ENCODE measurements at places on chromosomes 16 and 17.

- DNase-seq: no peak
These were observed 132.9 kb upstream of the CRHR1 start for GRCh38 chr17:45651145-45651709.

DNA sequence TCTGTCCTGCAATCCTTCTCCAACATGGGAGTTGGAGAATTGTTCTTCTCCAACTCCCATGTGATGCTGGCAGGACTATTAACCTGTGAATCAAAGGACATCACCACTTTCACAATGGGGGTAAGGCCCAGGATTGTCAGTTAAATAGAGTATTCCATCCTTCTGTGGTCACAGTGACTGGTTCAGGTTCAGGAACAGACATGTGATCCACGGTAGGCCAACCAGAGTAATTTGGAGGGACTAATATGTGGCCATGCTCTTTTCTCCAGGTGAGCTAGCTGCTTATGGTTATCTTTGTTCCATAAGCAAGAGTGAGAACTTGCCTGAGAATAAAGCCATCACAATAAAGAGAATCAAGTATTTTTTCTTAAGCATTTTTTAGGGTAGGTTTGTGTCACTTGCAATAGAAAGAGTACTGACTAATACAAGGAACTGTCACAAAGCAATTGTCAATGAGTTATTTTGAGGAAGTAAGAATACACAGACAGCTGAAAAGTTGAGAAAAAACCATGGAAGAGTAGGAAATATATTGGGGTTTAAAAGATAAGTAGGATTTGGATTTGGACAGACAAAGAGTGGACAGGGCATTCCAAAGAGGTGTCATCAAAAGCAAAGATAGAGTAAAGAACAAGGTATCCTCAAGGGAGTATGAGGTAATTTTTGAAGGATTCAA, 63.4 kb downstream of the BRIP1 start:
- DNase-seq: no peak

DNA sequence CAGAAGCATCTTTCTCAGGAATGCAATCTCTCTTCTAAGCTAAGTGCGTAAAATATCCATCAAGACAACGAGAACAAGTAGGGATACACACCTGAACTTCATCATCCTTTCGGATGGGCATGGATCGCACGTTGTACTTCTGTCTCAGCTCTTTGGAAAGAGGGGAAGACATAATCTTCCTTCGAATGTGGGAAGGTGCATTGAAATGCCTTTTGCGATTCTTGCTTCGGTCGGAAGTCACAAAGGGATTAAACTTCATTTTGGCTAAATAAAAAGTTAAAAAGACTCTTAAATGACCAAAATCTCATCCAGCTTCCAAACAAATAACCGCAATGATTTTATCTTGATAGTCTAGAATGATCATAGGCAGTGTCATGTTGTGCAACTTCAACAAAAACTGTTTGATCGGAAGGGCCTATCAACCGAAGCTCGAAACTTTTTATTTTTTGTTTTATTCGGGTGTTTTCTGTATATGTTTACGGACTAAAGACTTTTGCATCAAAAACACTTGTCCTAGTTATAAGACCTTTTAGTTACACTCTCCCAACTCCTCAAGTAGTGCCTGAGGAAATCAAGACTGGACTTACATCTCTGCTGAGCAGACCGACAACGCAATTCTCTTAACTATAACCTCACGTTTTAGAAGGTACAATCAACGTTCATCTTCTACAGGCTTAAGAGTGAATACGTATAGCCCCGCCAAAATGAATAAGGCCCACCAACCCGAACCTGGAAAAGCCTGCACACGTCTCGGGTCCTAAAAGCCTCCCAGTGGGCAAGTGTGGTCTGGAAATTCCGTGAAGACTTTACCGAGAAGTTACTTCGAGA, 727 bp downstream of the RPL26 start:
- DNase-seq: no peak

- no peak for DNase-seq
These were observed 36.8 kb downstream of the CBFA2T3 start for GRCh38 chr16:88939972-88940861.

DNA sequence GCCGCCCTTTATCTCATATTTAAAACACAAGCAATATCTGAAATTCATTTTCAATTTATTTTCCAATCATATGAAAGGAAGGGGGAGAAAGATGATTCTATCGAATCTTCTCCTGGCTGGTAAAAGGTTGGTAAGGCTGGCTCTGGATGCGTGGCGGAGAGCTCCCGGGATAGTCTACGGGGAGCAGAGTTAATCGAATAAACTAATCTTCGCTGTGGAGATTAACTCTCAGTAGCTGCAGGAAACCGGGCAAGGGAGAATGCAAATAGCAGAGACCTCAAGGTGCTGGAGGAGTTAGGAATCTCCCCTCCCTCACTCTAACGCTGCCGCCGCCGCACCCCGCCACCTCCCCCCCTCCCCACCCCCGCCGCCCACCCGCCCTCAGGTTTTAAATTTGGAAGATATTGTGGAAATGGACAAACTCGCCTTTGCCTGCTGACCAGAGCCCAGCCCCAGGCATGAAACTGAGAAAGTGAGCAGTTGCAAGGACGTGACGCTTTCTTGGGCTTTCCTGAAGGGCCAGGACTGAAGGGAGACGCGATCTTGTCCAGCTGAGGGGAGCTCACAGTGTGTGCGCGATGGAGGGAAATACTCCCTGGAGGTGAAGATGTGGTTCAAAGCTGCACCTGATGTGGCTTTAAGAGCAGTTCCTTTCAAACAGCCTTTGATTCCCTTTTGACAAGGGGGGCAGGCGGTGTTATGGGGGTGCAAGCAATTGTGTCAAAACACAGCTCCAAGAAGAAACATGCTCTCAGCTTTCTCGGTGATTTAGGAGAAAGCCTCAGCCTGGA, 308.2 kb upstream of the IRX3 start:
- no peak for DNase-seq

- DNase-seq: no peak
These were observed 19.0 kb downstream of the SLC7A6 start for GRCh38 chr16:68283346-68283745.

GRCh38 chr17:51734462-51734861, 424.1 kb downstream of the CA10 start:
- no peak for DNase-seq

DNA sequence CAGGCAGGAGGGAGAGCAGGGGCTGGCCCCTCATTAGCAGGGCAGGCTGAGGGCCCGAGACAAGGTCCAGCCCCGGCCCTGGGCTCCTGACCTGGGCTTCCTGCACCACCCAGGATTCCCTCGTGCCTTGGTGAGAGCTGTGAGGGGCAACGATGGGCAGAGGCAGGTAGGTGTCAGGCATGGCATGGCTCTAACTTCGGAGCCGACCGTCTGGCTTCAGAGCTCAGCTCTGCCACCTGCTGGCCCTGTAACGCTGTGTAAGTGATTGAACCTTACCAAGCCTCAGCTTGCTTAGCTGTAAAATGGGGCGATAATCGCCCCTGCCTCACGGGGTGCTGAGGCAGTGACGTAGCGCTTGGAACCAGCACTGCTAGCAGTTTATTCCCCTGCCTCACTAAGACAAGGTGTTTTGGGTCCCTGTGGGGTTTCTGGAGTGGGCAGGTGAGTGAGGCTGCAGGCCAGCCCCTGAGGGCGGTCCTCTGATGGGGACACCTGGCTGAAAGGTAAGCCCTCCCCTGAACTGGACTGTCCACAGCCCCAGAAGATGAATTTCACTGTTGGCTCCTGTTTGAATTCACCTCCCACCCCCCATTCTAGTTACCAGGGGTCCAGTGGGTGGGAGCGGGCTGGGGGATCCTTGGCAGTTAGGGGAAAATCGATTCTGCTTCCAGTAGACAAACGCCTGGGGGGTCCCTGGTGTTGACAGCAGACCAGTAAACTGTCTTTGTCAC, 184.8 kb upstream of the GSE1 start:
- DNase-seq: no peak

DNA sequence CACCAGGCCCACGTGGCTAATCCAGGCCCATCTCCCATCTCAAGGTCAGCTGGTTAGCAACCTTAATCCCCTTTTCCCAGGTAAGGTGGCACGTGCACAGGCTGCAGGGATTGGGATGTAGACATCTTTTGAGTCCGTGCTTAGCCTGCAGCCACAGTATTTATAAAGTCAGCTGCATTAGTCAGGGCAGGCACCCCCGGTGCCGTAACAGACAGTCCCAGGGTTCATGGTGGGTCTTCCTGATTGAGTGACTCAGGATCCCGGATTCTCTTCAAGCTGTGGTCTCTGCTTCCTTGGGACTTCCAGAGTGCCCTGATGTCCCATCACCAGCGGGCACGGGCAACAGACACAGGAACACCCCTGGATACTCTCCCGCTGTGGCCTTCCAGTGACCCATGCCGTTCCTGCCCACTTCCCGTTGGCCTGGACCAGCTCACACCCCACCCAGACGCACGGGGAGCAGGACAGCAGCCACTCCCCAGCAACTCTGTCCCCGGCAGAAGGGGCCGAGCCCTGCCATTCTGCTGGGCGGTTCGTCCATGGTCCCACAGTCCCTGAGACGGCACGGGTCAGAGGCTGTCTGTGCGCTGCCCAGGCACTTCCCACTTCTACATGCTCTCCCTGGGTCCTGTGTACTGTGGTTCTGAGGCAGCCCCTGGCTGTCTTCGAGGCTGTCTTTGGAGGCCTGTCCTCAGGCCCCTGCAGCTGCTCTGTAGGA, 248.6 kb upstream of the GSE1 start:
- DNase-seq: no peak

DNA sequence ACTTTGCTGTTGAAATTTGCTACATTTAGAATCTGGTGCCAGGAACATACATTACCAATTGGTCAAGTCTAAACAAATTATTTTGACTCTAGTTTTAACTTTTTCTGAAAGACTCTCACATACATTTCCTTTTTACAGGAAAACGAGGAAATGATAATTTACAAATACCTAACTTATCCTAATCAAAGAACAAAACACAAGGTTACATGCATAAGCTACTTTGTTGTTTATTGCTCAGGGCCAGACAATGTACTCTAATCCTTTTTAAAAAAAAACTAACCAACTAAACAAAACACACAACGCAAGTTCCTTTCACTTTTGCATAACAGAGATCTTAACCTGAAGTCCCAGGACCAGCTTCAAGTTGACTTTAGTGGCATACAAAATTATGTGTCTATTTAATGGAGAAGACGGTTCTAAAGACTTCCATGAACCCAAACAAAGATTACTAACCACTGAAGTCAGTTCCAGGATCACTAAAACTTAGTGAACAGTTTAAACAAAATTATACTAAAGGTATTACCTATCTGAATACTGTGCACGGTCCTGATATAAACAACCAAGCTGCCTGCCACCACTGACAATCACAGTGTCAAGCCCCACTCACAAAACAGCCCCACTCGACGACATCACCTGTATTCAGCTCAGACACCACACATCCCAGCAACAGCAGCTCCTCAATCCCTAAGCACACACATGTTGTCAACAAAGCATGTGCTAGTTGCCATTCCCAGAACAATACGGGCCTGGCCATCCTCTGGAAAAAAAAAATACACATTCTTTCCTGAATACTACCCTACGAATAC, 1.9 kb downstream of the ZNF652 start:
- DNase-seq: no peak

DNA sequence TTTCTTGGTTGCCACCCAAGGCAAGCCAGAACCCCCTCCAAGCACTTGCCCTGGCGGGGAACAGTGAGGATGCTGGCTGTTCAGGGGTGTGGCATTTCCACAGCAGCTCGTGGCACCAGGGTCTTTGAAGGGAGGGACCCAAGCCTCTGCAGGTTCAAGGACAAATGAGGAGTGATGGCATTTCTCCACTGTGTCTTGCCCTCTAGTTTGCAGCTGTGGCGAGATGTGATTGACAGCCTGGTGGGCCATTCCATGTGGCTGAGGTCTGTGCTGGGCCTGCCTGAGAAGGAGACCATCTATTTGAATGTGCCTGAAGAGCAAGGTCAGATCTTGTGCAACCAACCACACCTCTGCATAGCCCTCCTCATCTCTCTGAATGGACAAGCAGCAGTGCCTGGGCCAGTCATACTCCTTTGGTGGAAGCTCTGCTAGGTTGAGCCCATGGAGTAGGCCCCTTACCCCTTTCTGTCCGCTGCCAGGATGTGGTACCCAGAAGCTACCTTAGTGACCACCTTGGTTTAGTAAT, 4.5 kb upstream of the EPN3 start:
- no peak for DNase-seq
